ENCODE measurements at places on chromosomes 12 and 14.

- no peak for DNase-seq
Observed at GRCh38 chr14:85060121-85060520, 469.8 kb upstream of the FLRT2 start.

GRCh38 chr12:106957583-106957982 lies 1.9 kb downstream of the TMEM263 start:
- DNase-seq, result no peak

DNA sequence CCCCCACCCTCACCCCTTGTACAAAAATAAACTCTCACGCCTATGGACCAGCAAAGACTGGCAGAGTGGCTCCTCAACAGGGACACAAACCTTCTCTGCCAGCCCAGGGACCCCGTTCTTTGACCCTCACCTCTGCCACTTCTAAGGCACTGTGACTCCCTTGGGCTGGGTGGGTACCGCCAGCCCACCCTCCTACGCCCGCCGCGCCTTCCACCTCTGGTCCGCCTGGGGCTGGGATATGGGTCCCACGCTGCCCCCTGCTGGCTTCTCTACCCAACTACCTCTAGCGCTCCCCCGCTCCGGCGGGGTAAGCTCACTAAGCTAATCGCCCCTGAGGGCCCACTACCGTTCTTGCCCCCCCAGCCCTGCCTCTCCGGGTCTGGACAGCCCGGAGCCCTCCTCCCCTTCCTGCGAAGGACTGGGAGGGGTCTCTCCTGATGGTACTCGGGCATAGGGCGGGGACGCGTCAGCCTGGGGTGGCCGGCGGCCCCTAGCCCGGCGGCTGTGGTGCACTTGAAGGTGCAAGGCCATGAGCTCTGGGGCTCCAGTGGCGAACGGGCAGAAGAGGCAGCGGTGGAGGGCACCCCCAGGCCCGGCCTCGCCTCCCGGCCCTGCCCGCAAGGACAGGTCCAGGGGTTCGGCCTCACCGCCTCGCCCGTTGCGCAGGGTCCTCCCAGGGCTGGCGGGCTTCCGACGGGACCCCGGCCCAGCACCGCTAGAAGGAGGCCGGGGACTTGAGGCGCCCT lies 8.1 kb downstream of the ZNF219 start:
- DNase-seq, result no peak

DNA sequence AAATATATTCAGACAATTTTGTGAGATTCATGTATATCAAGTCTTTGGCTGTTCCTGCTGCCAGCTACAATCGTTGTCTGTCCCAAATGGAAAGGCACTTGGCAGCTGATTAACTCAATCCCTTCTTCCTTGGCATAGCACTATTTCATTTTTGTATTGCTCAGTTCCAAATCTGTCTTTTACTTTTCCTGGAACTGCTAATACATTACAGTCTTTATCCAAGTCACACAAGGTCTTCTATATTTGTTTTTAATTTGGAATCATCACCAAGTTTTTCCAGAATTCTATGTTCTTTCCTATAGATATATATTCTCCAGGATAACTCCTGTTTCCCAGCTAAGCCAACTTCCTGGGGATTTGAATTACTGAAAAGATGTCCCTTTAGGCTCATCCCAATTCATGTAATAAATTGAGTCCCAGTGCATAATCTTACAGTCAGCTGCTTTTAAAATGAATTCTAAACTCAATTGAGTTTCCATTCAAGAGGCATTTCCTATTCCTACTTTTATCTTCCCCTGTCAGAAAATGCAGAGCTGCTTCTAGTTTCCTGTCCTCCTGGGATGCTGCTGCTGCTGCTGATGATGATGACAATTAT lies 45.9 kb downstream of the DYRK2 start:
- DNase-seq, result no peak

DNA sequence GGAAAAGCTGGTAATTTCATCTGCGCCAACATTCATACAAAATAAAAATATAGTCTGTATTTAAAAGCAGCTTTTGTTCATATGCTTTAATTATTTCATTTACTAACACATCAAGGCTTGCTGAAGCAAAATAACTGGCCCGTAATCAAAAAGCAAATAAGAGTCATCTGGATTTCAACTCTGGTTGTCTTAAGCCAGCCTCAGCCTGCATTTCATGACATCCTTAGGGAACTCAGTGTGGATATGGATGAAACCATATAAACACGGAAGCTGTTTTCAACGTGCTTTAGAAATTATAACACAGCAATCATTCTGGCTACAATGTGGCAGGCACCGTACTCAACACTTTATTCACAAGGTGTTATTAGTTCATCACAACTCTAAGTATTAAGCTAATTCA lies 852 bp downstream of the COX16 start:
- no peak for DNase-seq

DNA sequence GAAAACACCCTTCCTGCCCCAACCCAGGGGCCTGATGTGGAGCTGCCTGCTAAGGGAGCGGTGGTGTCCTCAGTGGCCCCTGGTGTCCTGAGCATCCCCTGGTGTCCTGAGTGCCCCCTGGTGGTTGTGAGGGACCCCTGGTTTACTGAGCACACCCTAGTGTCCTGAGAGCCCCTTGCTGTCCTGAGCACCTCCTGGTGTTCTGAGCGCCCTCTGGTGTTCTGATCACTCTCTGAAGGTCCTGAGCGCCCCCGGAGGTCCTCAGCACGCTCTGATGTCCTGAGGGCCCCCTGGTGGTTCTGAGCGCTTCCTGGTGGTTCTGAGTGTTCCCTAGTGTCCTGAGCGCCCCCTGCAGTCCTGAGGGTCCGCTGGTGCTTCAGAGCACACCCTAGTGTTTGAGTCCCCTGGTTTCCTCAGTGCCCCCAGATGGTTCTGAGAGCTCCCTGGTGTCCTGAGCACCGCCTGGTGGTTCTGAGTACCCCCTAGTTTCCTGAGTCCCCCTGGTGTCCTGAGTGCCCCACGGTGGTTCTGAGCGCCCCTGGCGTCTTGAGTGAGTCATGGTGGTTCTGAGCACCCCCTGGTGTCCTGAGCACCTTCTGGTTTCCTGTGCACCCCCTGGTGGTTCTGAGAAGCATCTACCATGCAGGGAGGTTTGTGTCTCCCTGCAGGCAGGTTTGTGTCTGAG lies 1004.2 kb downstream of the TMEM121 start:
- no peak for DNase-seq

DNA sequence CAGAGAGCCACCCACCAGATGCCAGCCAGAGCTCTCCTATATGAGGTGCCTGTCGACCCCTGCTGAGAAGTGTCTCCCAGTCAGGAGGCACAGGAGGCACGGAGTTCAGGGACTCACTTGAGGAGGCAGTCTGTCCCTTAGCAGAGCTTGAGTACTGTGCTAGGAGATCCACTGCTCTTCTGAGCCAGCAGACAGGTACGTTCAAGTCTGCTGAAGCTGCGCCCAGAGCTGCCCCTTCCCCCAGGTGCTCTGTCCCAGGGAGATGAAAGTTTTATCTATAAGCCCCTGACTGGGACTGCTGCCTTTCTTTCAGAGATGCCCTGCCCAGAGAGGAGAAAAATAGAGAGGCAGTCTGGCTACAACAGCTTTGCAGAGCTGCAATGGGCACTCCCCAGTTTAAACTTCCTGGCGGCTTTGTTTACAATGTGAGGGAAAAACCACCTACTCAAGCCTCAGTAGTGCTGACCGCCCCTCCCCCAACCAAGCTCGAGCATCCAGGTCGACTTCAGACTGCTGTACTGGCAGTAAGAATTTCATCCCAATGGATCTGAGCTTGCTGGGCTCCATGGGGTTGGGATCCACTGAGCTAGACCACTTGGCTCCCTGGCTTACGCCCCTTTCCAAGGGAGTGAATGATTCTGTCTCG lies 146.7 kb upstream of the USP15 start:
- no peak for DNase-seq

DNA sequence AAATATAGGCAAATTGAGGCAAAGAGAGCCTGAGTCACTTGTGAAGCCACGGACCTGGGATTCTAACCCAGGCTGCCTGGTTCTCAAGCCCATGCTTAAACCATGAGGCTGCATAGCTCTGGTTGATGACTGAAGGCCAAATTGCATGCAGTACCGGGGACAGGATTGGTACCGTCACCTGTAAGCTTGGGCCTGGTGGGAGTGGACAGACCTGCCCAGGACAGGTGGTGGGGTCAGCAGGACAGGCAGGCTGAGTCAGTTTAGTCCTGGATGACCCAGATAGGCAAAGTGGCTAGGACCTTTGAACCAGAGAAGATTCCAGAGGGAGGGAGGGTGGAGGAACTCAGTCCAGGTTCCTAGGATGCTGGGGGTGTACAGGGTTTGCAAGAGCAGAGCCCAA lies 25.8 kb downstream of the RIN3 start:
- no peak for DNase-seq

DNA sequence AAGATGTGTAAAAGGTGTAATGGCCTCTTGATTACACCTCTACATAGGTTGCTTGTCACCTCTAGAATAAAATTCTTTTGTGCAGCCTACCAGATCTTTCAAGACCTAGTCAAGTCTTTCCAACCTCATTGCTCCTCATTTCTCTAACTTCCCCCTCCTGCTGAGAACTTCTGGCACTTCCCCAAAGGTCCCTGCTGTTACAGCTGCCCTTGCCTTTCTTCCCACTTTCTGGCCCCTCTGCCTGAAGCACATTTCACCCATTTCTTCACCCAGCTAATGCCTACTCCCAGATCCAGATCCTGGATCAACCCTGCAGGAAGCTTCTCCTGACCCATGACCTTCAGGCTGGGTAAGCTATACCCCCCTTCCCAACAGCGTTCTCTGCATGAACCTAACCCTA lies 1.5 kb downstream of the TSHR start:
- no peak for DNase-seq

DNA sequence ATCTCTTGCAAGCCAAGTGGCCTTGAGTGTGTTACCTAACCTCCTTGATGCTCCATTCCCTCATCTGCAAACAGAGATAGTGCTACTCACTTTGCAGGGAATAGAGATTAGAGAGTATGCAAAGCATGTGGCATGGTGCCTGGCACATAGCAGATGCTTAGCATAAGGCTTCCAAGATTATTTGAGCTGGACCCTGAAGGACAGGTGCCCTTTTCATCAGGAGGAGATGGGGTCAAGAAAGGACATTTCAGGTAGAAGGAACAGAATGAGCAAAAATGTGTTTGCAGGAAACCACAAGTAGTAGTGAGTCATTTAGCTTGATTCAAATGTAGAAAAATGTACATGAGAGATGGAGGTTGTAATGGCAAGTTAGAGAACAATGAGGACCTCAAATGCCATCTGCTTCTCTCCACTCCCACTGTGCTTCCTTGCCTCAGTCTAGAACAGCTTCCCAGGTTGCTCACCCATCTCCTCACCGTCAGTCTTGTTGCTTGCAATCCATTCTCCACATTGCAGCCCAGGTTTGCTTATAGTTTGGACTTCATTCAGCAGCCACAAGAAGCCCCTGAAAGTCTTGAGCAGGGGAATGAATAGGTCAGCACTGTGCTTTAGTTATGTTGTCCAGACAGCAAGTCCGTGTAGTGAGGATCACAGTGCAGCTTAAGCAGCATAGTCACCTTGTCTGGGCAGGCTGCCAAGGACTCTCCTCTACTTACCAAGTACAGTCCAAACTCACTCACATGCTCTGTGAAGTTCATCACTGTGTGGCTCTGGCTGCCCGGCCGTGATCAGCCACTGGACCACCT lies 536.3 kb upstream of the CCDC196 start:
- DNase-seq, result no peak

DNA sequence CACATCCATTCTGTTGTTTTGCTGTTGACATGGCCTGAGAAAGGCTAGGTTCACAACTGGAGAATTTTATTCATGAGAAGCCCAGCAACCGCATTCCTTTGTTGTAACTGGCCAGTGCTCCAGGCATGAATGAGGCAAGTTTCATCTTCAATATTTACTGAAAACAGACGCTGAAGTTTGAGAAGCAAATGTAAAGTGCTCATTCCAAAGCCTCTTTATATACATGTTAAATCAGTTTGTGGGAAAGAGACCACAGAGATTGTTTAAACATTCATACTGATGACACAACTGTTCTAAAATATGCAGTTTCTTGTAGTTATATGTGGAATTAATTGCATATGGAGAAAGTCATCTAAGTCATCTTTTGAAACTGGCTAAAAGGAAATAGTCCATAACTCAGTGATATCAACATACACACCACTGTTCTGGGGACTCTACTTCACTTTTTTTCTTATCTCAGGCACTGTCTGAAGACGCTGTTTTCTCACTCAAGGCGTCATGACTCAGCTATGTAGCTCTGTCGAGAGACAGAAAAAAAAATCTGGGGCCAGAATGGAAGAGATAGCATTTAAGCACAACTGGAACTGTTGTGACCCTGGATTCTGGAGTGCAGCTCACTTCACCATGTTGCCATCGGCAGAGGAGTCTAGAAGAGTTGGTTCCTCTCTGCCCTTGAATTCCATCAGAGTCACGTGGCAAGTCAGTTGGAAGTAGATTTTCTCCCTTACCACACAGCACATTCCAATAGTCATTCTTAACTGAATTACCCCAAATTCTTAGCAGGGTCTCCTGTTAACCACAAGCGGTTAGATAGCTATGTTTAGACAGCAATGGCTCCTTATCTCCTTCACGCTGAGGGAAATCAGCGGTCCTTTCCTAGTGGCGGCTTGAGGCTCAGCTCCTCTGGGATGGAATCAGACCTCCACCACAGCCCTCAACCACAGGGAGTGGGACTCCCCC lies 258.4 kb upstream of the HMGA2 start:
- DNase-seq, result no peak

- DNase-seq, result no peak
Observed at GRCh38 chr12:120175062-120175461, 19.5 kb downstream of the GCN1 start.

- no peak for DNase-seq
Observed at GRCh38 chr14:72463291-72463866, 430.5 kb downstream of the DPF3 start.

GRCh38 chr12:45168976-45169375 lies 46.9 kb upstream of the ANO6 start:
- DNase-seq, result no peak

GRCh38 chr12:25806271-25806670 lies 152.2 kb upstream of the RASSF8 start:
- DNase-seq, result no peak

DNA sequence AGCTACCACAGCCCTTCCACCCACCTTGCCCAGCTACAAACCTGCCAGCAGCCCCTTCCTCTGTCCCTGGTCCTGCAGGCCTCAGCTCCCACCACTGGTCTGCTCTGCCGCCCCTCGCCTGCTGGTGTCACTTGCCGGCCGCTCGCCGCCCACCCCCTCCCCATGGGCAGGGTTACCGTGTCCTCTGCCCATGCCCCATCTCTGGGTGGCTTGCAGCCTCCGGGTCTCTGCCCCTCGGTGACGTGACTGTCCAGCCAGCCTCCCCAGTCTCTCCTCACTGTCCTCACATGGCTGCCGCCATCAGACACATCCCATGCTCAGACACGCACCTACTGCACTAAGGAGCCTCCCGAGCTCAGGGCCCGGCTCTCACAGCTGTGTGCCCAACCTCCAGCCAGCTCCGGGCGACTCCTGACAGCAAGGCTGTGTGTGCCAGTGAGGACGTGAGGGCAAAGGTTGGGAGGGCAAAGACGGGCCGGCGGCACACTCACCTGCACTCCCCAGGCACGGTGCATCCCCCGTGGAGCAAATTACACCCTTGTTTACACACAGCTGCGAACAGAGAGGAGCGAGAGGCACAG lies 13.4 kb downstream of the JAG2 start:
- DNase-seq, result no peak
